ENCODE measurements at places on chromosomes 3 and 15.

DNA sequence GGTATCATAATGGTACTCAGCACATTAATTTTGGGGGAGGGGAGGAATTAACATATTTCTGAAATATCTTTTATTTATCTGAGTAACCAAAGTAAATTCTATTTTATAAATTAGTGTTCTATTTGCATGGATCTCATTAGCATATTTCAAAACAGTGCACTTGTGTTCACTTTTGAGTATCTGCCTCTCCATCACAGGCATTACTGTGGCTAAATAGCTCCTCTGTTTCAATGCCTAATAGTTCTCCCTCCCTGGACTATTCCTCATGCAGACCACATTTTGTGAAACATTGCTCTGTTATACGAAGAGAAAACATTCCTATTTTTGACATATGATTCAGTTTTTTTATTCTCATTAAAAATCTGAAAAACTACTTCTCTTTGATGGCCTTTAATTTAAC is 1127.8 kb downstream of the TUSC7 start:
- DNase-seq, result no peak

DNA sequence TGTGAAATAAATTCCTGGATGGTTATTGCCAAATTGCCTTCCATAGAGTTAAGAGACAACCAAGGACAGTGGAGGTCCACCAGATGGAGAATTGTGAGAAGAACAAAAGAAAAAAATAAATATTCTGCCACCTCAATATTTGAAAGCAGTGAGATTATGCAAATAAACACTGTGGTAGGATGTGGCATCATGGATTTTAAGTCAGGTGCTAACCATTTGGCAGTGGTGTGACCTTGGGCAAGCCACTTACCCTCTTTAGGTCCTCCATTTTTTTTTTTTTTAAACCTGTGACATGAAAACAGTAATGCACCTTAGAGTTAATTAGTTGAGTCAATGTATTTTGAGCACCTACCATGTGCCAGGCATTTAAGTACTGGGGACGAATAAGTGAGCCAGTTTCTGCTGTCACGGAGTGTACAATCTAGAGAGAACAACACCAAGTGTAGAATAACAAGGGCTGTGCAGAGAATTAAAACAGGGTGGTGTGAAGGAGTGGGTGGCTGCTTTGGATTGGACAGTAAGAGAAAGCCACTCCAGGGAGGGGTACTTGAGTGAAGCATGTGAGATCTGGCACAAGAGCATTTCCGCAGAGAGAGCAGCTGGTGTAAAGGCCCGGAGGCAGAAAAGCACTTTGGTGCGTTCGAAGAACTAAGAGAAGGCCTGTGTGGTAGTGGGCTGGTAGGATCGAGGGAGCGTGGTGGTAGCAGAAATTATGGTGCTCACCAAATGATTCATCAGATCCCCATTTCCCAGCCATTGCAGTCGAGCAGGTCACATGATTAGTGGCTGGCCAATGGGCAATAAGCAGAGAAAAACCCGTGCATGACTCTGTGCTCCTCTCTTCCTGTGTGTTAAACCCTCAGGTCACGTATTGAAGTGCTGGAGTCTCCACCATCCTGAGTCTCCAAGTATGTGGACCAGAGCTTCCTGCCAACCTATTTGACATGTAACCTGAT is 39.2 kb downstream of the CCK start:
- no peak for DNase-seq

DNA sequence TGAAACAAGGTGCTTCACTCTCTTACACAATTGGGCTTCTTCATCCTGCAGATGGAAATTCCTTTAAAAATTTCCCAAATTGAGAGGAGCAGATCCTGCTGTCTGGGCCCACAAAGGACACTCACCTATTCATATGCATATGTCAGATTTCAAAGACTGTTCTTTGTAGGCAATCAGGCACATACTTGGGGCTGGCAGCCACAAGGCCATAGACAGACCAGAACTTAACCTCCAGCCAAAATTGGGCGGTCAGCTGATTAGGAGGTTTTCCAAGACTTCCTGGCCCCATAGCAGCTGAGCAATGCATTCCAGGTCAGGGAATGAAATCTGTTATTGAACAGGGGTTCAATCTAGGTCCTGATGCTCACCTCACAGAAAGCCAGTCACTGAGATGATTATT is 15.0 kb upstream of the HPS3 start:
- DNase-seq, result no peak

DNA sequence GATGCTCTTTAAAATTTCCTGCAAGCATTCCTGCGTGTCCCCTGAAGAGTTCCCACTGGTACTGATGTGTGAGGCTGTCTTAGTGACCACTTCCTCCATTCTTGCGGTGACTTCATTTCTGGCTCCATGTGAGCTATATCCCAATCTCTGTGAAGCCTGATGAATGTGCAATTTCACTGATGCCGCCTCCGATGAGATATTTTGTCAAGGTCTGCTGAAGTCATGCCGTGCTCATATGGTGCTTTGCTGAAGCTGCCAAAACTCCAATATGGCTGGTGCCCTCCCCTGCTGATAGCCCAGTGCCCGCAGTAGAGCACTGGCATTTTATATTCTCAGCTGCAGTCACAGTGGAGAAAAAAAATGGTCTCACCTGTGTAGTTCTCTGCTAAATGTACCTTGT is 271.5 kb downstream of the EFHB start:
- no peak for DNase-seq

DNA sequence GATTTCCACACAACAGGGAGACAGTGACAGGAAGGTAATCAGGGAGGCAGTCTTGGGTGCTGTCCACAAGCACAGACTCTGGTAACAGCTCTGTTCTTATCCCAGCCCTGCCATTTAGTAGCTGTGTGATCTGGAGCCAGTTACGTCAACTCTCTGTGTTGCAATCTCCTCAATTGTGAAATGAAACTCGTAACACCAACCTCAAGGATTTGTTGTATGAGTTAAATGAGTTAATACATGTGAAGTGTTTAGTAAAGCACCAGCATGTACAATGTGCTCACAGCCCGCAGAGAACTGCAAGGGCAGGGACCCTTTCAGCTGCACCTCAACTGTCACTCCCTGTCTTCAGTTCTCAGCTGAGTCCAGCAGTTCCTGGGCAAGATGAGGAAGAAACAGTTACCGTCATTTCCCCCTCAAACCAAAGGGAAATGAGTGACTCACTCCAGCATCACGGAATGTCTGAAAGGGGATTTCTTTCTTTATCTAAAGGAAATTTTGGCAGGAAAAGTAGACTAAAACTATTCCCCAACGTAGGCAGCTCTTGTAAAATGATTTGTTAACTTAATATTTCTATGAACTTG is 39.9 kb upstream of the MB21D2 start:
- DNase-seq, result peak; percentile 31

DNA sequence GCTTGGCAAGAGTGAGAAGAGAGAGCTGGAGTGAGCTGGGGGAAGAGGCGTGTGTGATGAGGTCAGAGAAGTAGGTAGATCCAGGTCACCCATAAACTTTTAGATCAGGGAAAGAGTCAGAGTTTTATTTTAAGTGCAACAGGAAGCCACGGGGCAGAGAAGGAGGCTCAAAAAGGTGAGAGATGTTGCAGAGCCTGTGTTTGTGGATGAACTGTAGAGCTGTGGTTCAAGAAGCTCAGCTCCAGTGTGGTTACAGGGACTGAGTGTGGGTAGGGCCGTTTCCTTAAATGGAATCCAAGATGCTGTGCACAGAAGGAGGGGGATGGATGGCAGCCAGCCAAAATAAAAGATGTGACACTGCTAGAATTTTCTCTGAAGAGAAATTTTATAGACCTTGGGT is 337.2 kb downstream of the SATB1 start:
- DNase-seq, result no peak

DNA sequence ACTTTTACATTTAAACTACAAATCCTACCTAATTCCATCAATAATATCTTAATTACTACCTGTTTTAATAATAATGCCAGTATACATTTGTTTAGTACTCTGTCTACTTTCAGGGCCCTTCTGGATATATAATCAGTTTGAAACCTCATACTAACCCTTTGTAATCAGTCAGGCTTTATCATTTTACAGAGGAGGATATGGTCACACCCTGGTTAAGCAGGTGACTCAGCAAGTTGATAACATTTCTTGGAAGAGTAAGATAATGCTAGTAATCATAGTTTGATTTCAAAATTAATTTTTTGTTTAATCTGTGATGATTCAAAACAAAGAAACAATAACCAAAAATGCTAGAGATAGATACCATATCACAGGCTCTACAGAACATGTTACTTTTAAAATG is 208.2 kb upstream of the MANF start:
- no peak for DNase-seq

GRCh38 chr3:8197384-8197783 is 304.2 kb upstream of the LMCD1 start:
- DNase-seq, result peak; percentile 28

Measured in myocyte (in vitro differentiated cells).